ENCODE measurements at places on chromosomes 4 and X.

DNA sequence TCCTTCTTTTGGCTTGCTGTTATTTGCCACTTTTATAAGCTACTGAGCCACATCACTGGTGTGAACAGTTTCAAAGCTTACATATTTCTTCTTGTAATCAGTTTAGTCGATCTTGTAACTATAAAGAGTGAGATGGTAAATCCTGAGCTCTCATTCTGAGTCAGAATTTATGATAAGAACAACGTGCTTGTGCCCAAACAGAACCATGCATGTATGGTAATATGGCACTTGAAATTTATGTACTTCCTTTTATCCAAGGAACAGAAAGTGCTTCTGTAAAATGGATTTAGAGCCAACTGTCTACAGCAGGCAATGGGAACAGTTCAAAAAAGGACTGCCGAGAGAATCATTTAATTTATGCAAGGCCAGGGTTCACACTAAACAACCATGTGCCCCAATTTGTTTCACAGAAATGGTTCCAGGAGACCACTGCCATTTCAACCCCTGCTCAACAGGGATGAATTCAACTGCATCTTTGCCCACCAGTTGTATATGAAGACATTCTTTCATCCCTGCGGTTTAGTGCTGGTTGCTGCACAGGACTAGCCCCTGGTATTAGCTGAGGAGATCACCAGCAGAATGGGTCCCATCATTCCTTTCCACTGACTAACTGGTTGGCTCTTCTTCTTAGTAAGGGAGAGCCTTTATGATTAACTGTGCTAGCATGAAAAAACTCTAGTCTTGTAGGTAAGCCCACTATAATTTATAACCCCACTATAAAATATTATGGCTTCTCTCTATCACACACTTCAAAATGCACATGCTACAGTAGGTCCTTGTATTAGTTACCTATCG lies 162.9 kb upstream of the PGRMC2 start:
- no peak for DNase-seq

GRCh38 chr4:26964512-26964911 lies 103.9 kb downstream of the STIM2 start:
- no peak for DNase-seq

GRCh38 chr4:21641696-21642095 lies 306.9 kb downstream of the KCNIP4 start:
- DNase-seq: peak; percentile 94

DNA sequence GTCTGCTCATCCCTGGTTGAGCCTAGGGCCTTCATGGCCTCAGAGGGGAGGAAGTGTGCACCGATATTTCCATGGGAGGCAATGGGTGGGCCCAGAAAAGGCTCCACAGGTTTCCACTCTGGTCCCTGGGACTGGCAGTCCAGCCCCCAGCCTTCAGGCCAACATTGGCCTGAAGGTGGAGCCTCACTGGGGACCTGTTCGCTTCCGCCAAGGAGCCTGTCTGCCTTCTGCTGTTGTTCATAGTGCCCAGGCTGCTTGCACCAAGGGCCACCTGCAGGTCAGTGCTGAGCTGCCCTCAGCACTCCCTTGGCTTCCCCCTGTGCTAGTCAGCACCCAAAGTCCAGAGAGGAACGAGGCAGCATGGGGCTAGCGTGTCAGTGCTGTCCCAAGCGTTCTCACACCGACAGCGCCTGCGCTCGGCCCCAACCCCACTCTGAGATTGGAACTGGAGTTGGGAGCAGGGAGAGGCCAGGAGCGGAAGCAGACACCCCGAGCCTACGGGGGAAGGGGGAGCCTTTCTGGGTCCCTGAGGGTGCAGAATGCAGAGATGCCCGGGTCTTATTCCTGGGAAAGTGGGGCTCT lies 720.7 kb downstream of the PCDH18 start:
- no peak for DNase-seq

GRCh38 chrX:108312957-108313356 lies 125.3 kb downstream of the COL4A6 start:
- DNase-seq: peak; percentile 14

DNA sequence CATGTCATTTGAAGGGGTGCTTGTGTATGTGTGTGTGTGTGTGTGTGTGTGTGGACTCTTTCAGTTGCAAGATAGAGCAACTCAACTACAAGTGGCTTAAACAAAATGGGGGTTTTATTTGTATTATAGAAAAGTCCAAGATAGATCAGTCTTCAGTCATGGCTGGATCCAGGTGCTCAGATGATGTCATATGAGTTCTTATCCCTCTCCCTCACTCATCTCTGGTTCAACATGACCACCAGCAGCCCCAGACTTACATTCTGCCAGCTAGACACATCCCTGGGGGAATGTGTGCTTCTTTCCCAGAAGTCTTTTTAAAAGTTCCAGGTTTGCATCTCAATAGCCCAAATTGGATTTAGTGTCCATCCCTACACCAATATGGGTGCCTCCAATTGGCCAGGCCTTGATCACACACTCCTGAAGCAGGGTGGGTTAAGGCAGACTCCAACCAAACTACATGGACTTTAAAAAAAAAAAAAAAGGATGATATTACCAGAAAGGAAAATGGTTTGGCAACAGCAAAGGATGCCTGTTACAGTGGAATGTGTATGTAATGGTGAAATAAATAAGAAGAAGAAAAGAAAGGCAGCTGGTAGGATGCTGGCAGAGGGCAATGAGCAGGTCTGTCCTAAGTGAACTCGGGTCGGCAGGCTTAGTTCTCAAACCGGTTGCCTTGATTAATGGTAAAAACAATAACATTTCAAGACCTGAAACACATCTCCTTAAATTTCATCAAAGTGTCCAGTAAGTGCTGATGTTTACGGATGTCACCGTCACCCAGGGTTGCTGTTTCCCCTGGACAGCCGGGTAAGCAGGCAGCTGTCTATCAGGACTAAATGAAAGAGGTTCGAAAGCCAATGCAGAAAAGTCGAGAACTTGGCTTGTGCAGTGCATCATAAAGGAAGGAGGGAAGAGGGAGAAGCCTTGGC lies 107.7 kb downstream of the SMIM20 start:
- DNase-seq: no peak

GRCh38 chr4:154452798-154453346 lies 38.7 kb downstream of the DCHS2 start:
- DNase-seq: no peak

DNA sequence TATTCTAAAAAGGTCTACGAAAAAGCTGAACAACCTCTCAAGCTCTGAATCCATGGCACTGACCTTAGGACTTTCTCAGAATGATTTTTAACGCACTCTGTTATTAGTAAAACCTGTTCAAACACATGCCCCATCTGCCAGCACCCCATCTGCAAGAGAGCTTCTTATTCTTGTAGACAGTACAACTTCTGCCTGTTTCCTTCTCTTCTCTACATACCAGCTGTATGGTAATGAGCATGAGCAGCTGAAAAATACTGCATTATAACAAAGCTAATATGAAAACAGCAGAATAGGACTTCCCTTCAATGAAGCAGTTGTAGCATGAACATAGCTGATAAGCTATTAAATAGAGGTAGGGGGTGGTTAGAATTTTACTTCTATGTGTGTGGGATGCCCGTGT lies 167.9 kb downstream of the FBXW7 start:
- DNase-seq: no peak

GRCh38 chr4:51865717-51866116 lies 22.8 kb downstream of the DCUN1D4 start:
- no peak for DNase-seq

DNA sequence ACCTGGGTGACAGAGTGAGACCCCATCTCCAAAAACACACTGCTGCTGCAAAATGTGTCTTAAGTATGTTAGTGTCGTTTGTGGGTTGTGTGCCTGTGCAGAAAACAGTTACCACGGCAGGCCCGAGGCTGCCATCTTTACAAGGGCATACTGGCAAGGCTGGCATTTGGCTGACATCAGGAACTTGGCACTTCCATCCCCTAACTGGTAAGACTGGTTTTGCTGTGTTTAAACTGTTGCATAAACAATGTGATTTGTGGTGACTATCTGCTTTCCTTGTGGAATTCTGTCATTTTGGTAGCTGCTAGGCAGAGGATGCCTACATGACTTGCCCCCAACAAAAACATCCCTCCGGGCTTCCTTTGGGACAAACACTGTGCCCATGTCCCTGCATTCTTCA lies 12.3 kb downstream of the LRP2BP start:
- no peak for DNase-seq

- DNase-seq: no peak
Measured at GRCh38 chr4:20639346-20639745, 60.9 kb upstream of the PACRGL start.

GRCh38 chr4:18442957-18443356 lies 421.4 kb upstream of the LCORL start:
- DNase-seq: no peak

GRCh38 chrX:69285881-69286564 lies 120.8 kb upstream of the PJA1 start:
- peak; percentile 18 for DNase-seq

DNA sequence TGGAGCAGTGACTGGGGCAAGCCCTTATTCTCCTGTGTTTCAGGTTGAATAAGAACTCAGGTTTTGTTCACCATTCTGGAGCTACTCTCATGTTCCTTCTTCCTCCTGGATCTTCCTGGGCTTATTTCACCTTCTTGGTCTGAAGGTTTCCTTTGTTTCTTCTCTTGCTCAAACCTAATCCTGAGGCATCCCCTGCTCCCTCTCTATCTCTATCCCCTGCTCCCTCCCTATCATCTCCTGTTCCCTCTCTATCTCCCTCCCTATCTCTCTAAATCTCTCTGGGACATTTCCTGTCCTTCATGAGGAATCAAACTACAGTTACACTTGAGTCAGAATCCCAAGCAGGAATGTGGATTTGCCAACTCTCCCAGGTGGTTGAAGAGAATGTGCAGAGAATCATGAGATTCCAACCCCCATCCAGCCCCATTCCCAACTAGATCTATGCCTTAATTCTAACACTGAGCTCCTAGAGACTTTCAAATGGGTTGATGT lies 134.9 kb upstream of the ZIC3 start:
- DNase-seq: no peak

DNA sequence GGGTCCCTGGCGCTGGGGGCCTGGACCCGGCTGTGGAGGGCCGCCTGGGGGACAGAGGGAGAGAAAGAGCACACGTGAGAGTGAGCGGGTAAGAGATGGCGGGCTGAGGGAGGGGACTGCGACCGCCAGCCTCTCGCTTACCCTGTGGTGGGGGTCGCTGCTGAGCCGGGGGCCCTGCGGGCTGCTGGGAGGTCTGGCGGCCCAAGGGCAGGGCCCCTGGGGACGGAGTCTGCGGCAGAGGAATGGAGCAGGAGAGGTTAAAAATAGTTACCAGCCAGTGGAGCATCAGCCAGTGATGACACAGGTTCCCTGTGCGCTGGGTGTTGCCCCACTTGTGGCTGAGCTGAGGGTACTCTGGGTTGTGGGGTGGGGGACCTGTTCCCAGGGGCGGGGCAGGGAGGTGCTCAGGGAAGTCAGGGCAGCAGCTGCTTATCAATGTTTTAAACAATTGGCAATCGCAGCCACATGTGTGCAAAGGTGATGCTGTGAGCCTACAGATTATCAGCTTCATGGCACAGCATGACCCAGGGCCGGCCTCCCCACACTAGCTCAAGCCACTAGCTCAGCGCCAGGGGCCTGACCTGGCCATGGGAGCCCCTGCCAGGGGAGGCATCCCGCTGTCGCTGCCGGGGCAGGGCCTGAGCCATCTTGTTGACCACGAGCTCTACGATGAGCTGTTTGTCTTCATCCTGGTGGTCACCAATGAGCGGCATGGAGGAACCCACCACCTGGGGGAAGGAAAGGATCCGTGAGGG lies 7.5 kb upstream of the TIMP1 start:
- DNase-seq: no peak

- no peak for DNase-seq
Measured at GRCh38 chr4:4792466-4792865, 67.0 kb upstream of the MSX1 start.

GRCh38 chr4:84479663-84480062 lies 19.4 kb downstream of the NKX6-1 start:
- DNase-seq: no peak
